ENCODE measurements at places on chromosomes 2 and 18.
A peak's percentile ranks its signal among the peaks of the same experiment; 100 is the strongest.

- no peak for DNase-seq
Observed at GRCh38 chr2:240520974-240521350, 36.8 kb downstream of the ANKMY1 start.

GRCh38 chr2:188916736-188917135 is 57.4 kb upstream of the COL3A1 start:
- no peak for DNase-seq

DNA sequence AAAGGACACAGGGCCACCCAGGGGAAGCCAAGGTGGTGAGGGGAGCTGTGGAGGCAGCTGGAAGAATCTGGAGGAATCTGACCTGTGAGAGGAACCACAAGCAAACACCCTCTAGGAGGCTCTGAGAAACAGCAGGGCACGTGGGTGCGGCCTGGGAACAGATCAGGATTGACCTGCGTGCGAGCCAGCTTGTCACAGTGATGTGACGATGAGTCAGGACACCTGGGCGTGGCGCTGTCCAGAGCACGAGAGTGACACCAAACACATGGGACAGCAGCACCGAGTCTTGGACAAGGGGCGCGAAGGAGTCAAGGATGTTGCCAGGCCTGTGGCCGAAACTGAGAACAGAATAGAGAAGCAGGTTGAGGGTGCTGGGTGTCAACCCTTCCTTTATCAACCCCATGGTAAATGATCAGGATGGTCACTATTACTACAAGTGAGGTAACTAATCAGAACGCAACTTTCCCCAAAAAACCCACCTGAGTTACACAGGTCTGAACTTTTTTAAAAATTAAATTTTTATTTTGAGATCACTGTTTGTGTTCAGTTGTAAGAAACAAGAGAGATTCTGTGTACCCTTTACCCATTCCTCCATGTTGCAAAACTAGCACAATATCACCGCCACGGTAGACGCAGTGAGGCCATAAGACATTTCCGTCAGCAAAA is 637 bp upstream of the SFT2D3 start:
- peak; percentile 39 for DNase-seq

DNA sequence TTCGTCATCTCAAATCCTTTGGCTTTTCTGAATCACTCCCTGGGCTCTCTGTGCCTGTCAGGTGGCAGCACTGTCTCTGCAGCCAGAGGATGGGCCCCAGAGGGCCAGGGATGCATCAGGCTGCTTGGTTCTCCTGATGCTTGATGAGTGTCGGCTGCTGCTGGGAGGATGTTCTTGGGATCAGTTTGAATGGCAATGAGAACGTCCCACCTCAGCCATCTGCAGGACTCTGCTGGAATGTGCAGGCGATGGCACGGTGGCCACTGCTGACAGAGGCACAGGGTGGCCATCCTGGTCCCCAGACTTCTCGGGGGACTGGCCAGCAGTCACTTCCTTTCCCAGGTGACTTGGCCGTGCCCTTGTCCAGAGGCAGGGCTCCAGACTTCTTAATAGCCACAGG is 146.0 kb downstream of the FAM210A start:
- no peak for DNase-seq

GRCh38 chr18:2884706-2885285 is 38.0 kb downstream of the EMILIN2 start:
- no peak for DNase-seq

GRCh38 chr18:35122586-35123224 is 81.5 kb downstream of the MAPRE2 start:
- no peak for DNase-seq

DNA sequence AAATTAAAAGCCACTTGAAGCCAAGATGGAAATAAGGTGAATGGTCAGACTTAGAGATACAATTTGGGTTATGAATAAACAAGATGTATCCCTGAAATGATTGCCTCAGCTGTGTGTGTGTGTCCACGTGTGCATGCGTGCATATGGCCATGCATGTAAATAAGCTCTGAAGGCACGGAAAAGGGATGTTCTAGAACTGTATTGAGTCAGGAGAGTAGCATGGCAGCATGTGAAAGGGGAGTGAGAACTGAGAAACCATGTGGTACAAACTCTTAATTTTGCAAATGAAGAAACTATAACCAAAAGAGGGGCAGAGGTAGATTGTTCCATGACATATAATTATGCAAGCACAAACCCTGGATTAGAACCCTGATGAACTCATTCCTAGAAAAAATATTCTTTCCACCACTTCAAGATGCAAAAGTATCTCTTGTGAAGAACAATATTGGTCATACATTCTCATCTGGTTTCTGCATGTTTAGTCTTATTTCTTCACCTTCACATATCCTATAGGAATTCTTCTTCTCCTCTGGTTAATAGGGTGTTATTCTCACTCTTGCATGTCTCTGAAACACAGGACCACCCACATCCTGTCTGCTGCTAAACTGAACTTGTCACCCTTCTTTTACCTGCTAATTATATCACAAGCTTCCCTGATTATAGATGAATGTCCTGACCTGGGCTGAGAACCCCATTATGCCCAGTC is 455.8 kb downstream of the SETBP1 start:
- DNase-seq, result no peak

DNA sequence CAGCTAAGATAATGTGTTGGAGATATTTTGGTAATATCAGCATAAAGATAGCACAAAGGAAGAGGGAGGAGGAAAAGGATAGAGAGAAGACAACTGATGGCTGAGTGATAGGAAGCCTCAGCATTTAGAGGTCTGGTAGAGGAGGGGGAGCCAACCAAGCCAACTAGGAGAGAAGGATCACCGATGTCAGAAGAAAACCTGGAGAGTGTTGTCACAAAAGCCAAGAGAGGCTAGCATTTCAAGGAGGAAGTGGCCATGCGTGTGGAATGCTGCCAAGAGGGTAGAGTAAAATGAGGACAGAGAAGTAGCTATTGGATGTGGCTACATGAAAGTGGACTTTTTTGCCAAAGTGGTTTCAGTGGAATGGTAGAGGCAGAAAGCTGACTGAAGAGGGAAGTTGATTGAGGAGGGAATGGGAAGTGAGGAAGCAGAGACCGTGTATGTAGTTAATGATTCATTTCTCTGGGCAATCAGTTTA is 34.3 kb downstream of the LCLAT1 start:
- no peak for DNase-seq

DNA sequence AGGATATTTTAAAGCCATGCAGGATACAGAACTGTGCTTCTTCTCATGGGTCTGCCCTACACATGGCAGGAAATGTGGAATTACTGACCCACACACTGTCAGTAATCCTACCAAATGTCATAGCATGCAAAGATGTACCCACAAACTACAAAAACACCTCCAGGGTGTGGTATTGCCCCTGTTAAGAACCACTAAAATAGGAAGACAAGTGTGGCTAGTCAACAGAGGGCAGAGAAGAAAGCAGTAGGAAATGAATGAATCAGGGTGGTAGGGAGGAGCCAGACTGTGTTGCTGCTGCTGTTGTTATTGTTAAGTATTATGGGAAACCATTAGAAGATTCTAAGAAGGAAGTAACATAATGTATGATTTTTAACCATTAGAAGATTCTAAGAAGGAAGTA is 556.7 kb upstream of the ACVR2A start:
- peak; percentile 63 for DNase-seq

DNA sequence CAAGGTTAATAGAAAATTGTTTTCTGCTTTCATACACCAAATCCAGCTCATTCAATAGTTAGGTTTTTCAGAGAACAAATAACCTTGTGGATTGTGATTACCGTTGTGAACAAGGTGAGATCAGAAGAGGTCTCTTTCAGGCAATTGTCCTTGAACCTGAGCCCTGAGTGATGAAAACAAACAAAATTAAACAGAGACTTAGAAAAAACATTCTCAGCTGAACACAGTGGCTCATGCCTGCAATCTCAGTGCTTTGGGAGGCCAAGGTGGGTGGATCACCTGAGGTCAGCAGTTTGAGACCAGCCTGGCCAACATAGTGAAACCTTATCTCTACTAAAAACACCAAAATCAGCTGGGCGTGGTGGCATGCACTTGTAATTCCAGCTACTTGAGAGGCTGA is 68.1 kb downstream of the HNMT start:
- no peak for DNase-seq

DNA sequence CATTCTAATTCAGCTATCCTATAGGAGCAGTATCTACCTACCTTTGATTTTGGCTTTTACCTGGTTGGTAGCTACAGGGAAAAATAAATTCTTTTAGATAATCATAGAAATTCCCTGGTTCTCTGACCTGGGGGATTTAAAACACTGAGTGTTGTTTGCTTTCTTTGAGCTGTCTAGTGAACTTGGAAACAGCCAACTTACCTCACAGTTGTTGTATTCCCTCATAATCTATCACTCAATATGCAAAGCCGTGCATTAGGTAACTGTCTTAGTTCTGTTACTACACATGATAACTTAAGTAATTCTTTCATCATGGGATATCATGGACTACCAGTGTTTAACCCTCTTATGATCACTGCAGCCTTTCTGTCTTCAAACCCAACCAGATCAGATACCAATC is 127.8 kb downstream of the TTC27 start:
- no peak for DNase-seq

DNA sequence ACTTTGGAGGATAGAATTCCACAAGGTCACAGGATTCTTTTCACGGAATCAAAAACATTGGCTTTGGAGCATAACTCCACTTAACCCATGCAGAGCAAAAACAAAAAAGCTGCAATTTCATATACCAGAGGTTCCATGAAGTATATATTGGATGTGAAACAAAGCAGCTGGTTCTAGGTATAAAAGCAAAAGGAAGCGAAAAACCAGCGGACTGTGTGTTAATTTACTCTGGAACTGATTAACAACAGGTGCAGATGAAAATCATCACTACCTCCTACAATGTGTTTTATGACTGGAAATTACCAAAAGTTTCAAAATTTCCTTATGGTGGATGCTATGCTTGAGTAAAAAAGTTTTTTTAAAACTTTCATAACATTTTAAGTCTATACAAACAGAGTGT is 54.4 kb upstream of the LINC00305 start:
- no peak for DNase-seq

- DNase-seq, result no peak
Observed at GRCh38 chr2:158293722-158294121, 162.8 kb downstream of the CCDC148 start.

- DNase-seq, result no peak
Observed at GRCh38 chr2:239216614-239217273, 184.1 kb downstream of the HDAC4 start.

- DNase-seq, result no peak
Observed at GRCh38 chr2:241412144-241412543, 56.1 kb downstream of the FARP2 start.

- peak; percentile 56 for DNase-seq
Observed at GRCh38 chr2:121648206-121649148, 785 bp downstream of the CLASP1 start.

GRCh38 chr2:443216-443615 is 155.3 kb upstream of the ALKAL2 start:
- no peak for DNase-seq

- no peak for DNase-seq
Observed at GRCh38 chr2:208244422-208244821, 10.4 kb downstream of the IDH1 start.

DNA sequence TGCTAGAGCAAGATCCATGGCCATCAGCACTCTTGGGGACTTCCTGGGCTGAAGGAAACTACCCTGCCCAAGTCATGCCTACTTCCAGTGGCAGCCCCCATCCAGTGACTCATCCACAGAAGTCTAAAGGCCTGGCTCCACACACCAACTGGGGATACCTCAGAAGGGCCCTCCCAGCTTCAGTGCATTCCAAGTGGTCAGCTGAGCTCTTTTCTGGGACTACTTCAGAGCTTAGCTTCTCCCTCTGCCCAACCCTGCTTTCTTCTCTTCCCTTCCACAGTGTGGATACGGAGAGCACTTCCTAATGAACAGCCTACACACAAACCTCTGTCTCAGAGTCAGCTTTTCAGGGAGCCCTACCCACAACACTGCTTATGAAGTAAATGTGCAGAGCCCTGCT is 66.5 kb downstream of the CLHC1 start:
- no peak for DNase-seq

- DNase-seq, result no peak
Observed at GRCh38 chr2:140586379-140586778, 1544.4 kb downstream of the LRP1B start.

GRCh38 chr2:230441227-230441897 is 25.4 kb downstream of the SP100 start:
- DNase-seq, result peak; percentile 67

DNA sequence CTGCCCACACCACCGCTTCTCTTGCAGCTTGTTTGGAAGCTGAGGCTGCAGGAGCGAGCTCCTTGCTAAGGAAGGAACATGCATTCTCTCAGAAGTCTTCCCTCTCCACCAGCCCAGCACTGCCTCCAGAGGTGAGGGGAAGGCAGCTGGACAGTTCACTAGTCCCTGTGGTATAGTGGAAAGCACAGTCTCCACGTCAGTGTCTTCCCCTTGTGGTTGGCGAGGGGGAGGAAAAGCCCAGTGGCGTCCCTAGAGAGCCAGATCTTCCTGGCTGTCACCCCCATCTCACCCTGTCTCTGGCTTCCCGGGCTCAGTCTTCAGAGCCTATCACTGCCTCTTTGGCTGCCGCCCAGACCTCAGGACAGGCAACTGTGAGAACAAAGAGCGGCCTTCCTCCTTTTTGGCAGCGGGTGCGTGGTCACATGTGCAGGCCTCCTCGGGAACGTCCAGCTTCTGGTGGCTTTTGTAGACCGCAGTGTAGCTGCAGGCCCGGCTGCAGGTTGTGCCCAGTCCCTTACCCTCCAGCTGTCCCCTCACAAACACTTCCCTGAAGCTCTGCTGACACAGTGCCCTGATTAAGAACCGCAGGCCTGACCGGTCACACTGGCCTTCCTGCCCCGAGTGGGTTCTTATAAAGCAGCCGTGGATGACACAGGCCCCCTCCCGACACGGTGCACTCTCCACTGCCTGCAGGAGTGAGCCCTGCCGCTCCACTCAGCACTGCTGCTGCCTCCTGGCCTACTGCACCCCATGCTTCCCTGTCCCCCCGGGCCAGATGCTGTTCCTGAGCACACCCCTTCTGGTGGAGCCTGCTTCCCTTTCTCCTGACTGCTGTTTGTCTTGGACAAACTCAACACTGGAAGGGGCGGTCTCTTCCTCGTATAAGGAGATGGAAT is 90.9 kb downstream of the RNF144A start:
- no peak for DNase-seq

GRCh38 chr2:227871375-227871791 is at the start of gene DAW1:
DAW1 (plus strand) TSS chr2:227871631; CDS start chr2:227871690, 59 bp downstream.
- DNase-seq, result peak; percentile 56

DNA sequence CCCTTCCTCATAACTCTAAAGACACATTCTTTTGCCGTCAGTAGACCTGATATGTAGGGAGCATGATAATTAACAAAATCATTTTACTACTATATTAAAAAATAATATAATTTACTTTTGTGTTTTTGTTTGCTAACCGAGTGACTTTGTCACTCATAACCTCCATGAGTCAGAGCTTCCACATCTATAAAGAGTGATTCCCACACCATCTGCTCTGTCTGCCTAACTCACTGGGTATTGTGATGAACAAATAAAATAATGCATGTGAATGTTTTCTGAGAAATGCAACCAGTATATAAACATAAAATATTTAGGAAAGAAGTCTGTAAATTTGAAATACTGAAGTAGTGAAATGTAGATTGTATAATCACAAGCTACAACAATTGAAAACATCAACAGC is 123.4 kb upstream of the DSEL start:
- DNase-seq, result no peak

- DNase-seq, result no peak
Observed at GRCh38 chr2:235048549-235048948, 96.7 kb downstream of the SH3BP4 start.

- no peak for DNase-seq
Observed at GRCh38 chr18:23159344-23159743, 24.1 kb downstream of the CABLES1 start.

- no peak for DNase-seq
Observed at GRCh38 chr2:105117565-105117964, 79.7 kb downstream of the MRPS9 start.

GRCh38 chr2:169393068-169393590 is 30.8 kb upstream of the LRP2 start:
- DNase-seq, result no peak
